ENCODE measurements at places on chromosomes 1 and 21.

DNA sequence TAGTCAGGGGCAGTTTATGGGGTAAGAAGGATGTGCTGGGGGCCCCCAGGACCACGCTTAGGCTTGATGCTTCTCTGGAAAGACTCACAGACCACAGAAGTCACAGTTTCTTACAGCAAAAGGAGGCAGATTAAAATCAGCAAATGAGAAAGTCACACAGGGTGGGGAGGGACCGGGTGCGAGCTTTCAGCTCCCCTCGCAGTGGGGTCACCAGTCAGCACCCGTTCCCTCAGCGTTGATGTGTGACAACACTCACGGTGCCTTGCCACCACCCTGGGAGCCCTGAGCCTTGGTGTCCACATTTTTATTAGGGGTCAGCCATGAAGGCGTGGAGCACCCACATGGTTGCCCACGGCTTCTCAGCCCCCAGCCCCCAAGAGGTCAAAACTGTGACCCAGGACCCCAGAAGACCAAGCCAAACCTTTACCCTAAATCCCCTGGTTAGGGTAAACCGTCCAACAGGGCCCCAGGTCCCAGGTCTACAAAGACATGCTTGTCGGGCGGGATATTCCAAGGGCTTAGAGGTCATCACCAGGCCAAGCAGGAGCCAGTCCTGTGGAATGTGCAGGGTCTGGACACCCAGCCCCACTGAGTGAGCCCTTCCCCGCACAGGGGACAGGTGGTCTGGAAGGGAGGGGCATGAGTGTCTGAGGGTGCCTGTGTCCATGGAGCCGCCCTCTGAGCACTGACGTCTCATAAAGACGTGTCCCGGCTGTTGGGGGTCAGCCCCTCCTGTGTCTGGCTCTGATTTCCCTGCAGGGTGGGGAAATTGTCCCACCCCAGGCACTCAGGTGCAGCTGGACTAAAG is 64.5 kb upstream of the ABCG1 start:
- DNase-seq, result no peak

- DNase-seq, result no peak
Observed at GRCh38 chr1:155342842-155343241, 22.1 kb downstream of the RUSC1 start.

GRCh38 chr1:115118086-115118485 is 28.8 kb upstream of the TSPAN2 start:
- DNase-seq, result no peak

GRCh38 chr1:86866665-86867064 is 47.3 kb downstream of the SELENOF start:
- no peak for DNase-seq

DNA sequence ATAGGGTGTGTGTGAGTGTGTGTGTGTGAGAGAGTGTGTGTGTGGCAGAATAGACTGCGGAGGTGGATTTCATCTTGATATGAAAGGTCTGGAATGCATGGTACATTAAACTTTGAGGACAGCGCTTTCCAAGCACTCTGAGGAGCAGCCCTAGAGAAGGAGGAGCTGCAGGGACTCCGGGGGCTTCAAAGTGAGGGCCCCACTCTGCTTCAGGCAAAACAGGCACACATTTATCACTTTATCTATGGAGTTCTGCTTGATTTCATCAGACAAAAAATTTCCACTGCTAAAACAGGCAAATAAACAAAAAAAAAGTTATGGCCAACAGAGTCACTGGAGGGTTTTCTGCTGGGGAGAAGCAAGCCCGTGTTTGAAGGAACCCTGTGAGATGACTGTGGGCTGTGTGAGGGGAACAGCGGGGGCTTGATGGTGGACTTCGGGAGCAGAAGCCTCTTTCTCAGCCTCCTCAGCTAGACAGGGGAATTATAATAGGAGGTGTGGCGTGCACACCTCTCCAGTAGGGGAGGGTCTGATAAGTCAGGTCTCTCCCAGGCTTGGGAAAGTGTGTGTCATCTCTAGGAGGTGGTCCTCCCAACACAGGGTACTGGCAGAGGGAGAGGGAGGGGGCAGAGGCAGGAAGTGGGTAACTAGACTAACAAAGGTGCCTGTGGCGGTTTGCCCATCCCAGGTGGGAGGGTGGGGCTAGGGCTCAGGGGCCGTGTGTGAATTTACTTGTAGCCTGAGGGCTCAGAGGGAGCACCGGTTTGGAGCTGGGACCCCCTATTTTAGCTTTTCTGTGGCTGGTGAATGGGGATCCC is 18.3 kb upstream of the HDAC1 start:
- DNase-seq, result peak; percentile 40

- peak; percentile 63 for DNase-seq
Observed at GRCh38 chr1:21552715-21553114, 43.5 kb downstream of the ALPL start.

GRCh38 chr1:35571263-35571662 is 1.9 kb upstream of the TFAP2E start:
- DNase-seq, result no peak

DNA sequence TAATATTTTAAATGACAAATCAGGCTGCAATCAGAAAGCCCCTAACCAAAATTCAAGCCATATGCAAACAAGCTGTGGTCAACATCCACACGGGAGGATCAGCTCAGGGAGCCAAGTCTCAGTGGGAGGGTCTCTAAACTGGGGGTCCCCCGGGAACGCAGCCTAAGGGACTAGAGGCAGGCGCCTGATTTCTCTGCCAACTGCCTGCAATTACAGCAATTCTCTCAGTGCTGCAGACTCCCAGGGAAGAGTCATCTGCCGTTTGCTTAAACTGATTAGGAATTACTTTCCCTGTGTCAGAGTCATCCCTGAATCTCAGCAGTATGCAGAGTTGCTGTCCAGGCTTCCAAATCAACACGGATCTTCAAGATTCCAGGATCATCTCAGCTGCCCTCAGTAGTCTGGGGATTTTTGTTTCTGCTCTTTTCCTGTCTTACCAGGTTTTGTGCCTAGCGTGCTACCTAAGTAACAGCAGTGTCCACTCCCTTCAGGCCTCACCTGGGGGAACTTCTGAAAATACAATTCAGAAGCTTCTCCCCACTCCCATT is 247.8 kb downstream of the RRAGC start:
- no peak for DNase-seq

- DNase-seq, result peak; percentile 67
Observed at GRCh38 chr1:163068716-163069115, 445 bp upstream of the RGS4 start.
